ENCODE measurements at places on chromosomes 6 and 20.

DNA sequence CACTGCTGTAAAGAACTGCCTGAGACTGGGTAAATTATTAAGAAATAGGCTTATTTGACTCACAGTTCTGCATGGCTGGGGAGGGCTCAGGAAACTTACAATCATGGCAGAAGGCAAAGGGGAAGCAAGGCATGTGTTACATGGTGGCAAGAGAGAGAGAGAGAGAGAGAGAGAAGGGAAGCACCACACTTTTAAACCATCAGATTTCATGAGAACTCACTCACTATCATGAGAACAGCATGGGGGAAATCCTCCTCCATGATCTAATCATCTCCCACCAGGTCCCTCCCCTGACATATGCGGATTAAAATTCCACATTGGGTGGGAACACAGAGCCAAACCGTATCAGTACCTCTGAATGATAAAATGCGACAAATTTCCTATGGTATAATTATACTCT lies 203.9 kb upstream of the MARCKS start:
- no peak overlapping the region for H3K27ac ChIP-seq
- H3K27me3 ChIP-seq = no peaks in the 10 kb centered on the region
- DNase-seq = no peak
- H3K36me3 ChIP-seq = no peaks in the 10 kb centered on the region

DNA sequence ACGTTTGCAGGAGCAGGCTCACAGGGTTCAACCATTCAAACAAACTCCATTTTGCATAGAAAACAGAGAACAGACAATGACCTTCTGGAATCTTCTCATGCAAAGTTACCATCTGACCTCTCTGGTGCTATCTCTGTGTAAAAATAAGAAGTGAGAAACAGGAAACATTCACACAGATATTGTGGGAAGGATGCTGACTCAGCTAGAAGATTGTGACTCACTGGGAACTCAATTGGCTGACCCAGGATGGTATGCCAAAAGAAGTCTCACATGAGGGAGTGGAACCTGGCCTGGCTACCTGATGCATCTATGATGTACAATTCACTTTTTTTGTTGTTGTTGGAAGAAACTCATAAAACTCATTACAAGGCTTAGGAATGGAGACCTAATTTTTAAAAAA lies 61.1 kb upstream of the TBX18 start:
- no peaks in the 10 kb centered on the region for H3K4me1 ChIP-seq
- H3K27me3 ChIP-seq = no peaks in the 10 kb centered on the region
- DNase-seq = no peak
- peak overlapping the region; percentile 30 for H3K27ac ChIP-seq
- no peaks in the 10 kb centered on the region for H3K36me3 ChIP-seq

DNA sequence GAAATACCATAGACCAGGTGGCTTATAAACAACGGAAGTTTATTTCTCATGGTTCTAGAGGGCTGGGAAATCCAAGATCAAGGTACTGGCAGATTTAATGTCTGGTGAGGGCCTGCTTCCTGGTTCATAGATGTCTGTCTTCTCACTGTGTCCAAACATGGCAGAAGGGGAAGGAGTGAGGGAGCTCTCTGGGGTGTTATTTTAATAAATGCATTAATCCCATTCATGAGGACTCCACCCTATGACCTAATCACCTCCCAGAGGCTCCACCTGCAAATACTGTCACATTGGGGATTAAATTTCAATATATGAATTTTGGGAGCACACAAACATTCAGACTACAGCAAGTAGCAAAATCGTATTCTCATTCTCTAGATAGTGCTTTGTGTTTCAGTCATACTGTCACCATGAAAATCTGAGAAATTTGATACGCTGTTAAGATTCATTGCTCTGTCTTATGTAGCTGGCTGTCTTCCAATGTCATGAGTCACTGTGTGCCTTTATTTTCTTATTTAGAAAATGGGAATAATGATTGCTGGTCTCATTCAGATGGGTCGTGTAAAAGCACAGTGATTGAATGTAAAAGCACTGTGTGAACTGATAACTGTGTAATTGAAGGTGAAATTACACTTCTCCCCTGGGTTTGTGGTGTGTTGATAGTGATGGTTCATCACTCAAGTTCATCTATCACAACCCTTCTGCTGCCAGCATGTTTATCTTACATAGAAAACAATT lies 8.9 kb upstream of the ERVFRD-1 start:
- no peak overlapping the region for H3K4me3 ChIP-seq
- H3K4me1 ChIP-seq = peaks cover 25% of the 10 kb centered on the region
- no peak for DNase-seq
- H3K27ac ChIP-seq = peak overlapping the region; percentile 26

DNA sequence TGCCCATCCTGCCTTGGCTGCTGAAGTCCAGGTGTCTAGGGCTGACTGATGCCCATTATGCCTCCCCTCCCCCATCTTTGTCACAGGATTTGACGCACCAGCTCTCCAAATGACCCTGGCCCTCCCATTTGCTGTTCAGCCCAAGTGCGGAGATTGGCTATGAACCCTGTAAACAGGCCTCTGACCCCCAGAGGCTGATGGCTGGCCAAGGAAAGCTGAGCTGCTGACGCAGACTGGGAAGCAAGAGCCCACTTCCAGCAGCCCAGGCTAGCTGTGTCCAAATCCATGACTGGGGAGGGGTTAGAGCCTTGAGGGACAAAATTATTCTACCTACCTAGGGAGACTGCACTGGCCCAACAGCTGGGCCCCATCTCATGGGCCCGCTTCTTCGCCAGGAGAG lies 797 bp upstream of the GNRH2 start:
- no peak overlapping the region for H3K4me3 ChIP-seq
- peak overlapping the region; percentile 89 for H3K27ac ChIP-seq
- H3K27me3 ChIP-seq = no peaks in the 10 kb centered on the region
- H3K4me1 ChIP-seq = peaks cover 18% of the 10 kb centered on the region
- H3K36me3 ChIP-seq = peaks cover 13% of the 10 kb centered on the region
- no peak for DNase-seq

- H3K27ac ChIP-seq = peak overlapping the region; percentile 79
- H3K27me3 ChIP-seq = peaks cover 9% of the 10 kb centered on the region
- no peak for DNase-seq
- peaks cover 7% of the 10 kb centered on the region for H3K36me3 ChIP-seq
Measured at GRCh38 chr6:42049116-42049809, 1.1 kb upstream of the TAF8 start.

DNA sequence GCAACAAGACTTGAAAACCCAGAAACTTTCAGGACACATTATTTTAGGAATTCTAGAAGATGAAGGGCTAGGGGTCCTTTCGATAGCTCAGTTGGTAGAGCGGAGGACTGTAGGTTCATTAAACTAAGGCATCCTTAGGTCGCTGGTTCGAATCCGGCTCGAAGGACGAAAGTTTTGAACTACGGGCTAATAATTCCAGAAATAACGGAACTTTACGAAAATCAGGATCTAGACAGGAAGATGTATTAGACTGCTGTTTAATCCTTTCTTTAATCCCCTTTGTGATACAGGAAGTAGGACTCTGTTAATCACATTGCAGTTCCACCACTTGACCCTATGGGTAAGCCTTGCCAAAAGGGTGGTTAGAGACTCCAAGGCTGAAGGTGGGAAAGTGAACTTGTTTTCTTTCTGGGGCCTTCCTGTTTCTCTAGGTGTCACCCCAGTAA lies 21.2 kb upstream of the ABT1 start:
- no peaks in the 10 kb centered on the region for H3K36me3 ChIP-seq
- H3K4me3 ChIP-seq = no peak overlapping the region
- no peak overlapping the region for H3K27ac ChIP-seq
- no peak for DNase-seq
- H3K27me3 ChIP-seq = peaks cover 74% of the 10 kb centered on the region

GRCh38 chr6:12353731-12354130 lies 63.6 kb downstream of the EDN1 start:
- peaks cover 10% of the 10 kb centered on the region for H3K36me3 ChIP-seq
- no peaks in the 10 kb centered on the region for H3K27me3 ChIP-seq
- no peak overlapping the region for H3K4me3 ChIP-seq
- H3K27ac ChIP-seq = no peak overlapping the region

GRCh38 chr6:25553502-25553901 lies 98.5 kb upstream of the SCGN start:
- H3K4me3 ChIP-seq = no peak overlapping the region
- no peaks in the 10 kb centered on the region for H3K36me3 ChIP-seq
- no peaks in the 10 kb centered on the region for H3K27me3 ChIP-seq
- no peak for DNase-seq
- peaks cover 12% of the 10 kb centered on the region for H3K4me1 ChIP-seq
- no peak overlapping the region for H3K27ac ChIP-seq

DNA sequence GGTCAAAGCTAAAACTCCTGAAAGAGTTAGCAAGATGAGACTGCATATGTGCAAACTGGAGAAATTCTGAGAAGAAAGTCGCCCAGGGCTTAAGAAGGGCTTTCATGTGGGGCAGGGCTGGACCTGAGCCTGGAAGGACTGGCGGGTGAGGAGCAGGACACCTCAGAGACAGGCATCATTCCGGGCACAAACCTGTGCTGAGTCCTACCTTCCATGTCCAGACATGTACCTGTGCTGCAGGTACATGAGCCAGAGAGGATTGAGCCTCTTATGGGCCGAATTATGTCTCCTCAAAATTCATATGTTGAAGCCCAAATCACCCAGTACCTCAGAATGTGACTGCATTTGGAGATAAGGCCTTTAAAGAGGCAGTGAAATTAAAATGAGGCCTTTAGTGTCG lies 171.0 kb downstream of the QRSL1 start:
- H3K27ac ChIP-seq = peak overlapping the region; percentile 93
- DNase-seq = no peak
- no peaks in the 10 kb centered on the region for H3K36me3 ChIP-seq
- no peak overlapping the region for H3K4me3 ChIP-seq
- H3K4me1 ChIP-seq = peaks cover 62% of the 10 kb centered on the region
